Pons (tissue), 1 donor: ENCODE measurements at places on chromosomes 4 and X.
A peak's percentile ranks its signal among the peaks of the same experiment; 100 is the strongest.

DNA sequence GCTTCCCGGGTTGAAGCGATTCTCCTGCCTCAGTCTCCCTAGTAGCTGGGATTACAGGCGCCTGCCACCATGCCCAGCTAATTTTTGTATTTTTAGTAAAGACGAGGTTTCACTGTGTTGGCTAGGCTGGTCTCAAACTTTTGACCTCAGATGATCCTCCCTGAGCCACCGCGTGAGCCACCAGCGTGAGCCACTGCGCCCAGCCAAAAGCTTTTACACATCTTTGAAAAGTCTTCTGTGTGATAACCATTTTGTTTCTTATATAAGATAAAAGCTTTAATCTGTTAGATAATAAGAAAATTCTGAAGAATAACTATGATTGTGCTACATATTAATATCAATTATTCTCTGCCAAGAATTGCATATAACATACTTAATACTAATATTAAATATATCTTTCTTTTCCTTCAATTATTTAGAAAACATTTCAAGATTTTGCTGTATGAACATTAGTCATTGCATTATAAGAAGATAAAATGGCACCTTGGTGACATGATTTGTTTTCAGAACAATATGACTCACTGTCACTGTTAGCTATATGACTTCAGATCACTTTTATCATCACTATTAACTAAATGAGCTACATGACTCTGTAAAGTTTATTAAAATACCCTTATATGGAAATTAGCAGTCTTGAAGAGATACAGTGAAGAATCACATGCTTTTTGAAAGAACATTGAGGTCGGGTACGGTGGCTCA is 33.4 kb downstream of the RUFY3 start:
- no peak for DNase-seq

DNA sequence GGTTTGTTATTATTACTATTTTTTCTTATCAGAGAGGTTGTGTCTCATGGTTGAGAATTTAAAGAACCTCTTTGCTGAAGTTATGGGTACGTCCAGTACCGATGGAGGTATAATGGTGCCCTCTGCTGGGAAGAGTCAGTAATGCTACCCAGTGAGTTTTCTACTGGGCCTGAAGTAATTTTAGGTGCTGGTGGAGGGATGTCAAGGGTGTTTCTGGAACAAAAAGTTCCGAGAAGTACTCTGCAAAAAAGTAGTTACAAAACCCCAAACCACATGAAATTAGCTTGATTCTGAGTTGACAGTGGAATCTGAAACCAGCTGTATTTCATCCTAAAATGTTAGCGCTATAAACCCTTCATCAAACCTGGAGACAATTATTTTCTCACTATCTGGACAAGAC is 102.5 kb upstream of the MID1 start:
- DNase-seq: peak; percentile 47

GRCh38 chr4:168432419-168433146 is 47.7 kb downstream of the DDX60L start:
- DNase-seq: no peak

DNA sequence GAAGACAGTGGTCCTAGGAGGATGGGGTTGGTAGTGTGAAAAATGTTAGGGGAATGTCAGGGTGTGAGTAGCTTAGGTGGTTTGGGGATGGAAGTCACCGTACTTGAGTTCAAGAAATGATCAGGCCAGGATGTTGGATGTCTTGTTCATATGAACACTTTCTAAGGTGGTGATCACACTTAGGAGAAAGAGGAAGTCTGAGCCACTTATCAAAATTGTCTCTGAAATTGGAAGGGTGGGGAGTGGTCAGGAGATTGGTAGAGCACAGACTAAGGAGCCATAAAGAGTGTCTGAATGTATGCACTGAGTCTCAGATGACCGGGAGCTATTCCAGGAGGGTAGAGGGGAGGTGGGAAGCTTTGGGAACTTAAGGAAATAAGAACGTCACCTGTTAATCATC is 17.3 kb downstream of the CMC4 start:
- DNase-seq: no peak

DNA sequence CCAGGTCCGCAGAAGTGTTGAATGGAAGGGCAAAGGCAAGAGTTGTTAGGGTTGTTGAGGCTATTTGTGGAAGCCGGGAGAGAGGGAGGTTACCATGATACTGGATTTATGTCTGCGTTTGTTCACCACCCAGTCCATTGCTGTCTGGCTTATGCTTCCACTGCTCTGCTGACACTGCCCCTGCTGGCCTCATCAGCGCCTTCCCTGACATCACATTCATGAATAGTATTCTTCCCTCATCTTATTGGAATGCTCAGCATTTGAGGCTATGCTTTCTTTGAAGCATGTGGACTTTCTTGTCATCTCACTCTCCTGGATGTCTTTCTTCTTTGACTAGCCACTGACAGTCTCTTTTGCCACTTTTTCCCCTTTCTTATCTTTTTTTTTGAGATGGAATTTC is 10.3 kb downstream of the GNL3L start:
- DNase-seq: no peak

GRCh38 chrX:128464116-128464515 is 411.9 kb upstream of the ACTRT1 start:
- no peak for DNase-seq

DNA sequence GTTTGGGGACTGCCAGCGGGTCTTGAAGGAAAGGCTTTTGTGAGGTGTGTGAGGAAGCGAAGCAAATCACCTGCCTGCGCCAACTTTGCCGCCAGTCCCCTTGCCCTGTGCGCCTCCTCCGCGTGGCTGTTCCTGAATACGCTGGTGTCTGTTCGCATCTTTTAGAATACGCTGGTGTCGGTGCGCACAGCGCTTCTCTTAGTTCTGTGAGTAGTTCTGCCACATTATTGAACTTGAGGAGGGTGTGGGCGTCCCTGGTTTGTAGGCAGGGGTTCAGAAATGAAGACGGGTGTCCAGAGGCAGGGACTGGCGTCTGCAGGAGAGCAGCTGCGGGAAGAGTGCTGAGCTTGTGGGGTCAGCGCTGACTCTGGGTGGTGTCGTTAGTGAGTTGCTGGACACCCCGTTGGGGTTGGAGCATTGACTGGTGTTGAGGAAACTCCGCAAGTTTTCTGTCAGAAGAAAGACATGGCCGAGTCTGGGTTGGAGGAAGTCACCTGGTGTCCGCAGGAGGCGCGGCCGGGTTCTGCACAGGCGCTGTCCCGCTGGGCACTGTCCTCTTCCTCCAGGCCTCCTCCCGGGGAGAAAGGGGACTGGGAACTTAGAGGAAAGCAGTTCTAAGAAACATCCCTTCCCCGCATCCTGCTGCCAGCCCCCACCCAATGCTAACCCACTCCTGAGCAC is 930 bp downstream of the ZNF718 start:
- DNase-seq: no peak

DNA sequence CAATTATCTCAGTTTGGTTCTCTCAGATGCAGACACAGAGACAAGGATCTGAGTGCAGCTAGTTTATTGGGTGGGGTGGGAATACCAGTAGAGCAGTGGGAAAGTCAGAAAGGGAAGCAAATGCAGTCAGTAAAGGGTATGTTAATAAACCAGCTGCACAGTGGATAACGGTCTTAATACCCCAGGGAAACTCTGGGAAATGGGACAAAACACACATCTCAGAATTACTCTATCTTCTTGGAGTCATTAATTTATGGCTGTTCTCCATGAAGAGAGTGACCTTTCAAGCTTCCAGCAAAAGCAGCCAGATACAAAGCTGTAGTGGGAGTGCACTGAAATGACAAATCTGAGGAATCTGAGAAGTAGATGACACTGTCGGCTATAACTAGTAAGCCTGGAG is 73.3 kb upstream of the NALF2 start:
- no peak for DNase-seq

- no peak for DNase-seq
These were observed 42.1 kb downstream of the HMX1 start for GRCh38 chr4:8829584-8829983.

- DNase-seq: no peak
These were observed 2.4 kb upstream of the FAM53A start for GRCh38 chr4:1686440-1687036.

DNA sequence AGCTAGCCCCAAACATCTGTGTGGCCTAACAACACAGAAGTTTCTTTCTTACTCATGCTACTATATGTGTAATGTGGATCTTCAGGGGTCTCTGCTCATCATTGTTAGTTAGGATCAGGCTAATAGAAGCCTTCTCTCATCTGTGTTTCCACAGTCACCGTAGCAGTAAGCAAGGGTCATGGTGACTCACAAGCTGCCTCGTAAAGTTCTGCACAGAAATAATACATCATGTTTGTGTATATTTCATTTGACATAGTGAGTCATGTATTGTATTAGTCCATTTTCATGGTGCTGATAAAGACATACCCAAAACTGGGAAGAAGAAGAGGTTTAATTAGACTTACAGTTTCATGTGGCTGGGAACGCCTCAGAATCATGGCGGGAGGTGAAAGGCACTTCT is 38.7 kb downstream of the SLC4A4 start:
- no peak for DNase-seq

DNA sequence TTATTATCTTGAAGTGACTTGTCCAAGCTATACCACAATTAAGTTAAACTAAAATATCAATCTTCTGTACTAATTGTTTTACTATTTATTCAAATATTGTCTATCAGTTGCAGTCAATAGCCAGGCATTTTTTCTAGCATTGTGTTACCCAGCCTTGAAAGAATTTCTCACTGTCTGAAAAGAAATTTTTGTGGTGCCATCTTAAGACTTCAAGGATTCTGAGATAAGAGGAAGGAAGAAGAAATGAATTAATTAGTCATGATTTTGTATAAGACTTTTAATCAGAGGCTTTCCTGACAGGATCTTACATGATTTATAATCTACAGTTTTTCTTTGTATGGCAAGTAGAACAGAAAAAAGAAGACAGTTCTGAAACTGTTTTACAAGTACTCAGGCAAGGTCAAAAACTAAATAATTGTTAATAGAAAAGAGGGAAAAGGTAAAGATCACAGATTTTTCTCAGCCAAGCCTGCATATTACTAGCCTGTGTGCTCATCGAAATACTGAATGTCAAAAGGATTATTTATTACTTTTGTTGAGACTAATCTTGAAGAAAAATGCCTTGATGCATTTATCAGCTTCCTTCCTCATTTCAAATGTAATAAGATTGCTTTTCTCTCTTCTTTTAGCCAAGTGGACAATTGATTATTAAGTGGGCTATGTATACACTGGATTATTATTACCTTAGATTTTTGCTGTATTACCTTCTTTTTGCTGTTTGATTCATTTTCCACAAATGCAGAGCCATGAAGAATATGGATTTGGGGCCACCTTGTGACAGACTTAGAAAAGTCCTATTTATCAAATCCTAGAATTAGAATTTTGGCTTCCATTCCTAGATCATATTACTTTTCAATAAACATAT is 53.8 kb downstream of the CXCL1 start:
- DNase-seq: peak; percentile 3

- no peak for DNase-seq
These were observed 27.3 kb upstream of the GPRASP2 start for GRCh38 chrX:102684772-102685520.

- no peak for DNase-seq
These were observed 775 bp downstream of the AMOT start for GRCh38 chrX:112839856-112840255.

DNA sequence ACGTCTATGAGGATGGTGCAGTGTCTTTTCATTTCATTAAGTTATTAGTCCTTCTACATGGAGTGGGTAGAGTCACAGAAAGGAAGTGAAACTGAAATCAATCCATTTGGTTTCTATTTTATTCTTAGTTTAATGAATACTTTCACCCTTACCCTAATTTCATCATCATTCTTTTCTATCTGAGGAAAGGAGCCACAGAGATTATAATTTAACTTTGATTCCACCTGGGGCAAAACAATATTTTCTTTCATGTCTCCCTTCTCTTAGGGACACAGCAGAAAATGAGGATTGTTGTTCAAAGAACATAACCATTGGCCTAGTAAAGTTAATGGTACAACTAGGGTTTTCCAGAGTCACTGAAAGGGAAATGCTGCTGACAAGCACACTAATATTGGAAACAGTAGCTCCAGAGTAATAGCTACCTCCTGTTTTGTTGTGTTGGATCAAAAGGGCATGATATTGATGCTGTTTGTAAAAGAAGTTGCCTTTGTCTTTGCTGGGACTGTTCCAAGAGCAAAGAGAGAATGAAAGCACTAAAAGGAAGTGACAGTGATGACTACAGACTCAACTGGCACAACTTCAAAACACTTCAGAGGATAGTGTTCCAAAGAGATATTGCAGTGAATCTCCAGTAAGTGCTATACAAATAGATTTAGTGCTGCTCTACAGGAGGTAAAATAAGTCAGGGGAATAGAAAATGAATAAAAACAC is 247.1 kb upstream of the PITX2 start:
- DNase-seq: peak; percentile 28

- DNase-seq: no peak
These were observed 69.1 kb upstream of the HOPX start for GRCh38 chr4:56750231-56750630.

GRCh38 chrX:125295337-125295736 is 24.3 kb upstream of the TEX13C start:
- no peak for DNase-seq

DNA sequence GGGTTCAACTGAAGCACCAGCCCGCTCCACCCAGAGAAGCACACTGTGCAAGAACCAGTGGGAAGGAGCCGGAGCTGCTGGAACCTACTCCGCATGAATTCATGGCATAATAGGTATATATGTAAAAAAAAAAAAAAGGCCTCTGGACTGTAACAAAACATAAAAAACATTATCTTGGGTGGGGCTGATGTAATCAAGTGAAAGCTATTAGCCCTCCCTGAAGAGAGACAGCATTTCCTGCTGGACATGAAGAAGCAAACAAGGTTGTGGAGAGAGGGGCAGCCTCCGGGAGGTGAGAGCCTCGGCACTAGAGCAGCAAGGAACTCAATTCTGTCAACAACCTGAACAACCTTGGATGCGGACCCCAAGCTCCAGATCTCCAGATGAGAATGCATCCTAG is 50.7 kb downstream of the PLAC1 start:
- no peak for DNase-seq

DNA sequence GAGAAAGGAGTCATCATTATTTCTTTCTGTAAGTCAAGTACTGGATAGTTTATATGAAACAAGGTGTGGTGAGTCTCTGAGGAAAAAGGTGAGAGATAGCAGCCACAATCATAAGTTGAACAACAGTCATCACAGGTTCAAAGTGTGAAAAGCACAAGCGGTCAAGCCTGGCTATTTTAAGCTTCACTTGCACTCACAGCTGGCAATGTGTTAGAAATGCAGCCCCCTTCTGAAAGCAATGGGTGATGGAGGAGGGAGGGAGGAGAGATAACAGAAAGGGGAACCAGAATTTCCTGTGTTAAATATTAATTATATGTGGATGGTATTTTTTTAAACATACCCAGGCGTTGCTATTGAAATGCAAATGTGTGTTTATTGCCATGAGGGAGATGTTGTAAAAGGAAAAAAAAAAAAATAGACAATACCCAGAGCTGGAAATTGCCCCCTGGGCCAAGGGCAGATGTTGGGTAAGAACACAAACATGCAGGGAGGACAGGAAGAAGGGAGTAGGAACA is 26.9 kb upstream of the BMP3 start:
- no peak for DNase-seq

- DNase-seq: no peak
These were observed 326.1 kb downstream of the SH3BGRL start for GRCh38 chrX:81527881-81528440.

GRCh38 chr4:184355111-184355604 is 119.2 kb downstream of the IRF2 start:
- DNase-seq: peak; percentile 92
